ENCODE measurements at places on chromosomes 2 and 18.

- no peak for DNase-seq
Measured at GRCh38 chr2:136005462-136006196, 20.2 kb upstream of the DARS1 start.

GRCh38 chr2:110990440-110990839 lies 130.3 kb upstream of the BCL2L11 start:
- DNase-seq, result no peak

DNA sequence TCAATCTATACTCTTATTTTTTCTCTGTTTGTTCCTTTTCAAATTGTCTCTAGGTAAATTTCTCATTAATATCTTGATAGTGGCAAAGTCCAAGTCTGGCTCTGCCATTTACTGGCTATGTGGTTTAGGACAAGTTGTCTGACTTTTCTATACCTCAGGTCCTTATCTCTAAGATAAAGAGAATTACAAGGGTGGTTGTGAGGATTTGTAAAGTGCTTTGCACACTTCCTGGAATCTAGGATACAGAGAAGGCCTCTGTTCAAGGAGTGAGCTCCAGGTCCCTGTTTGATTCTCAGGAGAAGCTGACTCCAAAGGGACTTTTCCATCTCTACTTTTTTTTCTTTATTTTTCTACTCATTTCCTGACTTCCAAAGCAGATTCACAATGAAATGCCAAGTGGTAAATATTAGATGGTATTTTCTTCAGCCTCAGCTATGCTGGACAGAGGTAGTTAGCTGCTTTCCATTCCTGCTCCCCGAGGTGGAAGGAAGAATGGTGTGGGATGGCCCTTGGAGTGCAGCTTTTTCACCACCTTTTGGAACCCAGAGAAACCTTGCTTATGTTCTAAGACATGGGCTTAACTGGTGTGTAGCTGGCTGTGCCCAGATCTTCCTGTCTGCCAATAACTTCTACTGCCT lies 90.5 kb downstream of the GALNT1 start:
- DNase-seq, result no peak

GRCh38 chr2:69765096-69765380 lies 23.1 kb downstream of the ANXA4 start:
- DNase-seq, result no peak

- no peak for DNase-seq
Measured at GRCh38 chr2:32832821-32833220, 113.9 kb upstream of the LTBP1 start.

- no peak for DNase-seq
Measured at GRCh38 chr2:127175751-127176354, 44.2 kb downstream of the CYP27C1 start.

DNA sequence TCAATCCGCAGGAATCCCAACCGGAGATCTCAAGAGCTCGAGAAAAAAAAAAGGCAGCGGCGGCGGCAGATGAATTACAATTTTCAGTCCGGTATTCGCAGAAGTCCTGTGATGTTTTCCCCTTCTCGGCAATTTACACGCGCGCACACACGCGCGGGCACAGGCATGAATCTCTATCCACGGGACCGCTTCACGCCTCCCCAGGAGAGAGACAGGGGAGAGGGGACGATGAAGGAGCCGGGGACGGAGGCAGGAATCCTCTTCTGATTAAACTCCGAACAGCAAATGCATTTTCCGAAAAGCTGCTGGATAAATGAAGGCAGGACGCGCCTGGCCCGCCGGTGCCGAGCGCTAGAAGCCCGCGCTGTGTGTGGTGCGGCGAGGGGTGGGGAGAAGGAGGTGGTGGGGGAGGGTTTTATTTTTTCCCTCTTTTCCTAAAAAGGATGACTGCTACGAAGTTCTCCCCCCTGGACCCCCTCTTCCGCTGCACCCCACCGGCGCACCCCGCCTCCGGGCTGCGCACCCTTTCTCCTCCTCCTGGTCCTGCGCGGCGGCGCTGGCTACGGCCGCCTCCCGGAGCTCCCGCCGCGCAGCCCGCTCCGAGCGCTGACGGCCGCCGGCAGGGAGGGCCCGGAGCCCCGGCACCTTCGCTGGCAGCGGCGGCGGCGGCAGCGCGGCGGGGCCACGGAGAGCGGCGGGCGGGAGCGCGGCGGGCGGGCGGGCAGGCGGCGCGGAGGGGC lies at the start of gene BCL2:
Gene BCL2 (minus strand): TSS at position 387 of the 740 bp plus-strand sequence.
- DNase-seq, result no peak

GRCh38 chr18:6413579-6414117 lies 1.1 kb downstream of the L3MBTL4 start:
- no peak for DNase-seq

DNA sequence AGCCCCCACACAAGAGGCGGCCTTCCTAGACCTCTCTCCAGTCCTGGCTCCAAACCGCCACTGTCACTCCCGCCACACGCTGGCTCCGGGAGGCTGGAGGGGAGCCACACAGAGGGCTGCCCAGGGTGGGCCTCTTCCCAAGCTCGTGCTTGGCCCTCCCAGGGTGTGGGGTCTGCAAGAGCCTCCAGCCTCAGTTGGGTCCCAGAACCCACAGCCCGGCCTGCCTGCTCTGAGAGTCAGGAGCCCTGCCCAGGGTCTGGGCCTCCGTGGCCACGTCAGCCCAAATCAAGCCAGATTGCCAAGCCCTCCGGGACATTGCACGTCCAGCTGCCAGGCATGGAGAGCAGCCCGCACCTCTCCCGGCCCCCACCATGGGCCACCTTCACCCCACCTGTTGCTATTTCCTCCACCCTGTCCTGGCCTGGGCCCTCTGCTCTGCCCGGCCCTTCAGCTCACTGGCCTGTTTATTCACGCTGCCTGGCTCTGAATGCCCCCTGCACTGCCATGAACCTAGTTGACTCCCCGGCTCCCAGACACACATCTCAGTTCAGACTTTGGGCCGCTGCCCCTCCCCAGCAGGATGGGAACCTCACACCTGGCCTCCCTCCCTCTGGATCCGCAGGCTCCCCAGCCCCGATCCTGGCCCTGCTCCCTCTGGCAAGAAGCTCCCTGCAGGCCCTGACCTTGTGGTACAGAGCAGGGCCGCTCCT lies 61.0 kb downstream of the BIN1 start:
- DNase-seq, result no peak

DNA sequence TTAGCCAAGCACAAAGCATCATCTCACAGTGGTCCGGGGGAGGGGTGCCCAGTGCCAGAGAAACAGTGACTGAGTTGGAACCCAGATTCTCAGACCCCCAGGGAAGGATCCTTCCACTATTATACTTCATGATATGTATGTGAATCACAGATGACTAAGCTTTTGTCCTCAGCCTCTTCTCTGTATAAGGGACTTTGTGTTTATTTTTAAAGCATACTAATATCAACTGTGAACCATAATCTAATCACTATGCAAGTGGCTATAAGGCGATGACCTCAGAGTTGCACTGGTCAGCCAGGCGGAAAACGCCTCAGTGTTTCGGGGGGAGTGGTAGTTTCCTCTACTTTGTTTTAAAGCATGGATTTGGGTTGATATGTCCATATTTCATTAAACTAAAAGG lies 160.4 kb upstream of the TMEM200C start:
- DNase-seq, result no peak

GRCh38 chr2:8676191-8676920 lies 5.5 kb upstream of the ID2 start:
- no peak for DNase-seq

DNA sequence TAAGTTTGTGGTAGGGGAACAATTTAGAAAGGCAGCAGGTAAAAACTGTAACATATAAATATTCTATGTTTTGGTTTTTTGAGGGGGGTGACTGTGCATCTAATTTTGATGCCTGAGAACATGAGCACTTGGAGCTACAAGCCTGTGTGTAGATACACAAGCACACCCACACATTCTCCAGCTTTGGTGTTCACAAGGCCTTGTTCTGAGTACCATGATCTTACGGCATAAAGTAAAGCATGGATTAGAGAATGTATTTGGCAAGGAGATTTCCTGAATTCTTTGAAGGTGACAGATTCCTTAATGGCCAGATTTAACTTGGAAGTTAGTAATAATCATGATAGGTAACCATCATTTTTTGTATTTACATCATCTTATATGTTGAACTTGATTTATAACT lies 42.7 kb downstream of the MAP3K20 start:
- no peak for DNase-seq

- DNase-seq, result no peak
Measured at GRCh38 chr2:1601067-1601412, 143.3 kb downstream of the PXDN start.

DNA sequence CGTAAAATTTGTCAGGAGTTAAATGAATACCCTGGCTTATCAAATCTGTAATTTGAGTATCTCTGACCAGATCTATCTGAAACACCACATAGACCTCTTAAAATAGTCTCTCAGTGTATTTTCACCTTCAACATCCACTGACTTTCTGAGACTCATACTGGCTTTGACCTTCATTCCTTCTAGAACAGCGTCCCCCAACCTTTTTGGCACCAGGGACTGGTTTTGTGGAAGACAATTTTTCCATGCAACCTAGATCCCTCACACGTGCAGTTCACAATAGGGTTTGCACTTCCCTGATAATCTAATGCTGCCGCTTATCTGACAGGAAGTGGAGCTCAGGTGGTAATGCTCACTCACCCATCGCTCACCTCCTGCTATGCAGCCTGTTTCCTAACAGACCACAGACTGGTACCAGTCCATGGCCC lies 3.2 kb downstream of the NBAS start:
- no peak for DNase-seq

DNA sequence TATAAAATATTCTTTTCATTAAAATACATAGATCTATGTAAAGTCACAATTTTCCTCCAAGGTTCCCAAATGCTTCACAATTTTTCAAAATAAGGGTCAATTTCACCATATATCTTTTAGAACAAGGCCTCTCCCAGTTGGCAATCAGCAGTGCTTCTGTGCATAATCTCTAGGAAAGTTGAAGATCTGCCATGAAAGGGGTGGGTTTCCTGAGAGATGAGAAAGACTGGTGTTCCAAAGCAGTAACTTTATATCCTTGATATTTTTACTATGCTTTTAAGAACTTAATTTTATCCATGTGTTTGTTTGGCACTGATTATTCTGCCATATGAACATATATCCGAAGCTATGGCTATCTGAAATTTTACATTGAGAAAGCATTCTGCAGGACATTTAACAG lies 199.4 kb upstream of the CYP26B1 start:
- DNase-seq, result no peak

DNA sequence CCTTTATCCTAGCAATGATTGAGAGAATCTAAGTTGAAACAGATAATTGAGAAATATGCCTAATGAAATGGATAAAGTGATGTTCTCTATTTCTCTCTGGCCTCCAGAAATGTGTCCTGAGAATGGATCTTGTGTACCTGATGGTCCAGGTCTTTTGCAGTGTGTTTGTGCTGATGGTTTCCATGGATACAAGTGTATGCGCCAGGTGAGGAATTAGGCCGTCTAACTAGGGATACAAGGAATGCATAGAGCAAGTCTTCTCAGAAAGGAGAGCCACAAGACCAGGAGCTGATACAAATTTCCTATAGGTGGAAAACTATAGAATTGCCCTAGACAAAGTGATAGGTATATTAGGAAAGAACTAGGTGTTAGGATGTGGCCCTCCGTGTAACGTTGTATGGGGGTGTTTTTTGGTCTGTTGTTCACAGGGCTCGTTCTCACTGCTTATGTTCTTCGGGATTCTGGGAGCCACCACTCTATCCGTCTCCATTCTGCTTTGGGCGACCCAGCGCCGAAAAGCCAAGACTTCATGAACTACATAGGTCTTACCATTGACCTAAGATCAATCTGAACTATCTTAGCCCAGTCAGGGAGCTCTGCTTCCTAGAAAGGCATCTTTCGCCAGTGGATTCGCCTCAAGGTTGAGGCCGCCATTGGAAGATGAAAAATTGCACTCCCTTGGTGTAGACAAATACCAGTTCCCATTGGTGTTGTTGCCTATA lies 592 bp upstream of the CAD start:
- DNase-seq, result no peak

GRCh38 chr2:204779771-204780170 lies 234.5 kb downstream of the PARD3B start:
- no peak for DNase-seq

- DNase-seq, result no peak
Measured at GRCh38 chr18:80106482-80107051, 2.5 kb upstream of the ADNP2 start.

- no peak for DNase-seq
Measured at GRCh38 chr2:60505240-60505879, 48.1 kb downstream of the BCL11A start.

GRCh38 chr2:53423465-53423864 lies 344.1 kb upstream of the CHAC2 start:
- no peak for DNase-seq

GRCh38 chr2:216234106-216234505 lies 125.0 kb downstream of the XRCC5 start:
- no peak for DNase-seq

- DNase-seq, result no peak
Measured at GRCh38 chr18:22106536-22107292, 62.7 kb upstream of the GATA6 start.

GRCh38 chr2:80128080-80128479 lies 176.5 kb downstream of the LRRTM1 start:
- DNase-seq, result no peak

DNA sequence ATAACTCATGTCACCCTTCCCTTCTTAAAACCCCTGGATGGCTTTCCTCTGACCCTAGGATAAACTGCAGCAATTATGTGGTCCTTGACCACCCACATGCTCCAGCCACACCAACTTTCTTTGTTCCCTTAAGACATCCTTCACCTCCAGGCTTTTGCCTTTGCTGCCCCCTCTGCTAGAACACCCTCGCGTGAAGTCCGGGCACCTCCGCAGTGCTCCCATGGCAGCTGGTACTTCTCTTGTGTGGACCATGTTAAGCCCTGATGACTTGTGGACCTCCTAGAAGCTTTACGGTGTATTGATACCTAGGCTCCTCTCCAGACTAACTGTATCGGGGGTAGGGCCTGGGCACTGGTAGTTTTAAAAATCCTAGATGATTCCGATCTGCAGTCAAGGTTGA lies 824 bp upstream of the ABHD1 start:
- DNase-seq, result no peak

GRCh38 chr2:146412625-146413024 lies 1432.2 kb upstream of the ACVR2A start:
- no peak for DNase-seq

DNA sequence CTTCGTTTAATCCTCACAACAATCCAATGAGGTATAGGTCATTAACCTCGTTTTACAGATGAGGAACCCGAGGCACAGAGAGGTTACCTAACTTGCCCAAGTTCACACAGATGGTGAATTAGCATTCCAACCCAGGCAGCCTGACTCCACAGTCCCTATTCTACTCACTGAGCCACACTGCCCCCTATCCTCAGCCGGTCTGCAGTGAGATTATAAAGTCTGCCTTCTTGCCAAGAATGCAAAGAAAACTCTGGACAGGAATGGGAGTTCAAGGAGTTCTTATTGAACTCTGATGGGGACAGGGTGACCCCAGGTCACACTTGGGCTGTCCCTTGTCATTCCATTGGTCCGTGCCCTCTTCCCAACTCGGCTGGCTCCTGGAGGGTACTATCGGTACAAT lies 118.1 kb upstream of the MSH6 start:
- DNase-seq, result no peak

- DNase-seq, result no peak
Measured at GRCh38 chr2:152826581-152827279, 108.3 kb downstream of the ARL6IP6 start.

- DNase-seq, result no peak
Measured at GRCh38 chr18:8999872-9000271, 102.6 kb upstream of the NDUFV2 start.

Measured in stimulated activated CD4-positive, alpha-beta T cell treated with anti-CD3 and anti-CD28 coated beads, Interleukin-4, amount 100 ng/mL, for 4 hours (primary cell).